CD4-positive, alpha-beta T cell (primary cell): ENCODE measurements at places on chromosomes 16 and 17. TPM values are rescaled to one million over a fixed set of nuclear protein-coding genes. Genes with fewer than 3 reads are reported as not detected.

The GAST gene
- not detected for total RNA-seq

The ABCA8 gene
- total RNA-seq = not detected

The ROGDI gene
- total RNA-seq = 9.4 TPM

The KRTAP2-3 gene
- total RNA-seq = not detected

The LCAT gene
- 5.9 TPM for total RNA-seq

The C16orf92 gene
- not detected for total RNA-seq

The MRM3 gene
- 44.1 TPM for total RNA-seq

The JPH3 gene
- not detected for total RNA-seq

The MFAP4 gene
- total RNA-seq = not detected

DNA sequence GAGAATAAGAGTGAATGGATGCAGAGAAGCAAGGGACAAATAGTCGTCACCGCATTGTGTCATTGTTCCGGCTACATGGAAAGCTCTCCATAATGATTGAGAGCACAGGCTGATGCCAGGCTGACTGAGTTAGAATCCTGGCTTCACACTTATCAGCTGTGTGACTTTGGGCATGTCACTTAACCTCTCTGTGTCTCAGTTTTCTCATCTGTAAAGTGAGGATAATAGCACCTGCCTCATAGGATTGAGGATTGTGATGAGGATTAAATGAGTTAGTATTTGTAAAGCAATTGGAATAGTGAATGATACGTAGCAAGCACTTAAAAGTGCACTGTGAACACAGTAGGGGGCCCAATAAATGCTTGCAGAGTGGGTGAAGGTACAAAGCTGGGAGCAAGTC is 45.7 kb upstream of the LYRM9 start:
- no peak for DNase-seq
- H3K36me3 ChIP-seq = no peaks in the 10 kb centered on the region
- H3K27me3 ChIP-seq = peaks cover 3% of the 10 kb centered on the region

- H3K4me3 ChIP-seq = no peak overlapping the region
- no peak overlapping the region for H3K27ac ChIP-seq
- H3K27me3 ChIP-seq = no peaks in the 10 kb centered on the region
- no peaks in the 10 kb centered on the region for H3K4me1 ChIP-seq
These were observed 296.6 kb upstream of the PMFBP1 start for GRCh38 chr16:72468582-72468981.

GRCh38 chr17:7706631-7707354 is 1.8 kb downstream of the EFNB3 start:
- no peak for DNase-seq
- H3K27me3 ChIP-seq = peaks cover 53% of the 10 kb centered on the region

- peaks cover 6% of the 10 kb centered on the region for H3K27me3 ChIP-seq
- H3K36me3 ChIP-seq = no peaks in the 10 kb centered on the region
- DNase-seq = no peak
- H3K27ac ChIP-seq = no peak overlapping the region
- H3K4me3 ChIP-seq = peak overlapping the region; percentile 46
- peaks cover 25% of the 10 kb centered on the region for H3K4me1 ChIP-seq
These were observed 465 bp upstream of the PRSS22 start for GRCh38 chr16:2858245-2859025.

- DNase-seq = no peak
- no peak overlapping the region for H3K4me3 ChIP-seq
- no peak overlapping the region for H3K27ac ChIP-seq
- H3K27me3 ChIP-seq = no peaks in the 10 kb centered on the region
- H3K4me1 ChIP-seq = peaks cover 17% of the 10 kb centered on the region
- H3K36me3 ChIP-seq = no peaks in the 10 kb centered on the region
These were observed 502.8 kb downstream of the MAF start for GRCh38 chr16:79097771-79098170.

DNA sequence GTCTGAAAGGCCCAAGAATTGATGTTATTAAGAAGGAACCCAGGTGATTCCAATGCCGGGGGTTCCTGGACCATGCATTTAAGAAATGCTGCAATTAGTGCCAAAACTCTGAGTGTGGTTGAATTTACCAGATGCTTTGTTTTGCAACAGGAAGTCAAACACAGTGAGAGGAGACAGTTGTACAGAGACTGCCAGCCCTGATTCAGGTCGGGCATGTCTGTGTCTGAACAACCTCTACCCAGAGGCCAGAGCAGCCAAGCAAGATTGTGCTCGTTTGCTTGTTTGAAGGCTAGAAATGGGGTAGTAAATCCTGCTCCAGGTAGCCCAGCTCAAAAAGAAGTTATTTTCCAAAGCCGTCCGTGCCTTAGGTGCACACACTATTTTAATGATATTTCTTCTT is 412.4 kb upstream of the ERCC4 start:
- H3K27me3 ChIP-seq = no peaks in the 10 kb centered on the region
- H3K36me3 ChIP-seq = no peaks in the 10 kb centered on the region
- H3K4me1 ChIP-seq = no peaks in the 10 kb centered on the region
- no peak overlapping the region for H3K4me3 ChIP-seq

DNA sequence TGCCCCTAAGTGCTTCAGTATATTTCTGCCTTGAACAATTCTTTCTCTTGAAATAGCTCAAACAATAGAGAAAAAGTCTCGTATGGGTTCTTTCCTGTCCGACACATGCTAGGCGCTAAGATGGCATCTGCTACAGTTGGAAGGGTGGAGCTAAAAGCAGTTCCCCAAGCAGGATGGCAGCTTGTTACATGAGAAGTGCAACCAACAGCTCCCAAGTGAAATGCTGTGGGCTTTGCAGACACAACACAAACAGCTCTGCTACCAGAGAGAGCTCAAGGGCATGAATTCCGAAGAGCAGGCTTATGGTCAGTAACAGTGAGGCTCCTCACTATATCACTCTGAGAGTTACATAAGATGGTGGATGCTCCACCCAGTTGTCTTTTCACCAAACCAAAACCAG is 83.8 kb downstream of the VPS53 start:
- no peaks in the 10 kb centered on the region for H3K27me3 ChIP-seq
- DNase-seq = no peak
- no peak overlapping the region for H3K27ac ChIP-seq
- peaks cover 37% of the 10 kb centered on the region for H3K36me3 ChIP-seq
- no peak overlapping the region for H3K4me3 ChIP-seq

- H3K27ac ChIP-seq = no peak overlapping the region
- H3K36me3 ChIP-seq = no peaks in the 10 kb centered on the region
- H3K4me3 ChIP-seq = no peak overlapping the region
- H3K4me1 ChIP-seq = no peaks in the 10 kb centered on the region
- DNase-seq = no peak
These were observed 7.7 kb downstream of the WFDC1 start for GRCh38 chr16:84302111-84302954.

DNA sequence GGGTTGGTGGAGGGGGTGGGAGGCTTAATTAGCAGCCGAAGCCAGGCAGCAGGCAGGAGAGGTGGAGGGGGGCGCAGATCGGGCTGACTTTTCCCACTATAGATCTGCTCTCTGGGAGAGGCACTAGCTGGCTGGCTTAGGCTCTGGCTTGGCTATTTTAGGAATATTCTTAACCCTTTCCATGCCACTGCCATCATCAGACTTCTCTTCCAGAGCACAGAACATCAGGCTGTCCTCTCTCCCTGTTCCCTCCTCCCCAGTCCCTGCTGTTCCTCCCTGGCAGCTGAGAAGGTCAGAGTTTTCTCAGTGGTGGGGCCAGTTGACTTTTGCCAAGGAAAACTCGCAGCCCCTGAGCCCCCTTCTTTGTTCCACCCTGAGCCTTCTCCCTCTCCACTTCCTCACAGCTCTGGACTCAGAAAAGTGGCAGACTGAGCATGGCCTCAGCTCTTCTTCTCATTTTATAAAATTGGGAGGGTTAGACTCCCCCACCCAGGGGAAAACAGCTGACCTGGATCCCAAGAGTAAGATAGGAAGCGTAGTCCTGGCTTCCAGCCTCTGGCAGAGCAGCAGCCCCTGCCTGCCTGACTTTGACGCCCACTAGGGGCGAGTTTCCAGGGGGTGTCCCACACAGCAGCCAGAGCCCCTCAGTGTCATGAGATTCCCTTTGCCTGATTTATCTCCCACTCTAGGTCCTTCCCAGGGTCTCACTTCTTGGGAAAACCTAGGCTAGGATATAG is 9.9 kb upstream of the C1QL1 start:
- no peaks in the 10 kb centered on the region for H3K4me1 ChIP-seq
- no peaks in the 10 kb centered on the region for H3K36me3 ChIP-seq
- no peak overlapping the region for H3K4me3 ChIP-seq
- no peak for DNase-seq

DNA sequence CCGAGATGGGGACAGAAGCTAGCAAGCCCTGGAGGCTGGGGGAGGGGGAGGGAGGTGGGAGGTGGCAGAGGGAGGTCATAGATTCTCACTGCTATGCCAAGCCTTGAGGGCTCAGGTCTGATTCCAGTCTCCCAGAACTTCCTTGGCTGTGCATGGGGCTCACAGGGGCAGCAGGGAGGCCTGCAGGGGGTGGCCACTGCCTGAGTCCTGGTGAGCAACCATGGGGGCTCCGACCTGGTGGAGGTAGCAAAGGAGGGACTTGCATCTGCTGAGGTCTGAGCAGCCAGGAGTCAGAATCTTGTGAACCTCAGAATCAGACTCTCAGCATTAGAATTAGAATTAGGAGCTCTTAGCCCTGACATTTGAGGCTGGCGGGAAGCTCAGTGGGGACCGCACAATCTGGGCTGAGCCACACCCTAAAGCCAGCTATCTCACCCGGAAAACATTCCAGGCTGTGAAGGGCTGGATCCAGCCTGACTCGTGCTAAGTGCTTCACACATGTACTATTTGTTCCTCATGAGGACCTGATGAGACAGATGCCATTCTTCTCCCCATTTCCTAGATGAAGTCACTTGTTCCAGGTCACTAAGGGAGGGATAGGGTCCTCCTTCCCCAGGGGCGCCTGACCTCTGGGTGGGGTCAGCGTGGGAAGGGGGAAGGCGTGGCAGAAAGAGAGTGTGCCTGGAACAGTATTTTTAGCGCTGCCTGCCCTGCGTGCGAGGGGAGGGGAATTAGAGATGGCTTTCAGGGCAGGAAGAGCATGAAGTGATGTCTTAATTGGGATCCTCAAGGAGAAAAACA is 17.3 kb upstream of the KCNJ12 start:
- H3K36me3 ChIP-seq = no peaks in the 10 kb centered on the region
- H3K27me3 ChIP-seq = no peaks in the 10 kb centered on the region
- H3K4me3 ChIP-seq = no peak overlapping the region

DNA sequence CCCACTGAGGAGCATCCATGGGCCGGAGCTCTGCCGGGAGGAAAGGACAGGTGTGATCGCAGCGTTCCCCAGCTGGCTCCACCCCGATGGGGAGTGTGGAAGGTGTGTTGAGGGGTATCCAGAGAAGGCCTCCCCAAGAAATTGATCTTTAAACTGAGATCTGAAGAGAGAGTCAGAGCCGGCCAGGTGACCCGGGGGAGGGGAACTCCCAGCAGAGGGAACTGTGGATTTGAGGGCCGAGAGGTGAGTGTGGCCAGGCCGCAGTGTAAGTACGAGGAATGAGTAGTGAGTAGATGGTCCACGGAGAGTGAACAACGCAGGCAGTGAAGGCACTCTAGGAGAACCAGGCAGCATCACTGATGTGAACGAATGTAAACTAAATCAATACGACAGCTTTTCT is 80.2 kb downstream of the RPTOR start:
- H3K27me3 ChIP-seq = no peaks in the 10 kb centered on the region
- H3K27ac ChIP-seq = no peak overlapping the region
- H3K4me3 ChIP-seq = no peak overlapping the region
- H3K4me1 ChIP-seq = peaks cover 18% of the 10 kb centered on the region

- no peaks in the 10 kb centered on the region for H3K36me3 ChIP-seq
- H3K27me3 ChIP-seq = no peaks in the 10 kb centered on the region
- H3K4me1 ChIP-seq = no peaks in the 10 kb centered on the region
- H3K27ac ChIP-seq = no peak overlapping the region
- H3K4me3 ChIP-seq = no peak overlapping the region
These were observed 187.6 kb downstream of the KATNIP start for GRCh38 chr16:27737513-27737912.

GRCh38 chr17:43790311-43790940 is 10.2 kb downstream of the CFAP97D1 start:
- no peaks in the 10 kb centered on the region for H3K36me3 ChIP-seq
- H3K4me3 ChIP-seq = no peak overlapping the region
- peaks cover 4% of the 10 kb centered on the region for H3K27me3 ChIP-seq
- H3K27ac ChIP-seq = no peak overlapping the region

- H3K27me3 ChIP-seq = no peaks in the 10 kb centered on the region
- H3K36me3 ChIP-seq = no peaks in the 10 kb centered on the region
- peak overlapping the region; percentile 88 for H3K4me3 ChIP-seq
- DNase-seq = peak; percentile 59
These were observed 985 bp upstream of the SLFN12 start for GRCh38 chr17:35433075-35433894.

DNA sequence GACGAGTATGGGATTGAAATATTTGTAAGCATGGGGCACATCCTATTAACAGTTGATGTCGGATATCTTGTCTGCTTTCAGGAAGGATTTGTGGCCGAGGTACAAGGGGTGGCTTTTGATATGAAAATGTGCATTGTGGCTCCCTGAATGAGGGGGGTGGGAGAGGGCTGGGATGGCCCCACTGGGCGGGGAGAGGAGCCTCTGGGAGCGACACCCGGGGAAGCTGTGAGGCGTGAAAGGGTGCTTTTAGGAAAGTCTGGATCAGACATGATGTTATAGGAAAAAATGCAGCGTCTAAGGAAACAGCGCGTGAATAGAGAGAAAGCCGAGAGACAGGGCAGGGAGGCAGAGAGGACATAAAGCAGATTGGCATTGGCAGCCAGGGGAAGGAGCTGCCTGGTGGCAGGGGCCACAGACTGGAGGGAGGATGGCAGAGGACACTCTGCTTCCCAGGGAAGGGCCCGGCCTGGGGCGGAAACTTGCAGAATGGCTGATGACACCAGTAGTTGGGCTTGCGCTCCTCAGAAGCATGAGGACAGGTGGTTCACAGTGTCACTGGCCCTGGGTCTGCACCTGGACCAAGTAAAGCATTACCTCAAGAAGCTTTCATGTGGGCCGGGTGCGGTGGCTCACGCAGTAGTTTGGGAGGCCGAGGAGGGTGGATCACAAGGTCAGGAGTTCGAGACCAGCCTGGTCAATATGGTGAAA is 95.7 kb downstream of the NTN1 start:
- no peaks in the 10 kb centered on the region for H3K36me3 ChIP-seq
- peaks cover 7% of the 10 kb centered on the region for H3K4me1 ChIP-seq
- H3K27me3 ChIP-seq = peaks cover 12% of the 10 kb centered on the region
- no peak overlapping the region for H3K27ac ChIP-seq
- DNase-seq = no peak
- no peak overlapping the region for H3K4me3 ChIP-seq

DNA sequence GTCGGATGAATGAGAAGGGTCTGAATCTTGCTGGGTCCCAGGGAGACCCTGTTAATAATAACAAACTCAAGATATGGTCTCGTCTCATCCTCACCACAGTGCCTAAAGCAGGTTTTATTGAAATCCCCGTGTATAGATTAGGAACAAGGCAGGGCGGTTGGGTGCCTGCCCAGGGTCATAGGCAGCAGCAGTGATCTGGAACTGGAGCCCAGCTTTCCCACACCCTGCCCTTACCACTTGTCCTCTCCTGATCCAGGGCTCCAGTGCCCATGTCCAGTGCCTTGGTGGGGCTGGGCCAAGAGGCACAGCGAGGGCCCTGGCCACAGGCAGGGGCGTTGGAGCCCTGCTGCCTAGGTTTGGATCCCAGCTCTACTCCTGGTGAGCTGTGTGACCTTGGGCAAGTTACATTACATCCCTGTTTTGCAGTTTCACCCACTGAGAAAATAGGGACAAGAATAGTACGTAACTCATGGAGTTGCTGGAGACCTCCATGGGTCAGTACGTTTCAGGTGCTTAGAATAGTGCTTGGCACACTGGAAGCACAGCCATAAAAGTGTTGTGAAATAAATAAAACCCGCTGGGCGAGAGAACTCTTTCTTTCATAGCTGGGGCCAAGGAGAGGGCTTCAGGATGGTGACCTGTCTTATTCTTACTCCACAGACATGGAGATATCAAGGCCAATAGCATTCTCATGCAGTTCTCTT is 13.9 kb downstream of the SOCS3 start:
- no peak overlapping the region for H3K27ac ChIP-seq
- peaks cover 91% of the 10 kb centered on the region for H3K4me1 ChIP-seq
- H3K27me3 ChIP-seq = no peaks in the 10 kb centered on the region
- no peaks in the 10 kb centered on the region for H3K36me3 ChIP-seq
- no peak for DNase-seq
